Fibroblast of skin of scalp (primary cell): ENCODE measurements at places on chromosomes 2 and 18.

- DNase-seq: no peak
Measured at GRCh38 chr18:46372670-46373069, 268.5 kb downstream of the HAUS1 start.

DNA sequence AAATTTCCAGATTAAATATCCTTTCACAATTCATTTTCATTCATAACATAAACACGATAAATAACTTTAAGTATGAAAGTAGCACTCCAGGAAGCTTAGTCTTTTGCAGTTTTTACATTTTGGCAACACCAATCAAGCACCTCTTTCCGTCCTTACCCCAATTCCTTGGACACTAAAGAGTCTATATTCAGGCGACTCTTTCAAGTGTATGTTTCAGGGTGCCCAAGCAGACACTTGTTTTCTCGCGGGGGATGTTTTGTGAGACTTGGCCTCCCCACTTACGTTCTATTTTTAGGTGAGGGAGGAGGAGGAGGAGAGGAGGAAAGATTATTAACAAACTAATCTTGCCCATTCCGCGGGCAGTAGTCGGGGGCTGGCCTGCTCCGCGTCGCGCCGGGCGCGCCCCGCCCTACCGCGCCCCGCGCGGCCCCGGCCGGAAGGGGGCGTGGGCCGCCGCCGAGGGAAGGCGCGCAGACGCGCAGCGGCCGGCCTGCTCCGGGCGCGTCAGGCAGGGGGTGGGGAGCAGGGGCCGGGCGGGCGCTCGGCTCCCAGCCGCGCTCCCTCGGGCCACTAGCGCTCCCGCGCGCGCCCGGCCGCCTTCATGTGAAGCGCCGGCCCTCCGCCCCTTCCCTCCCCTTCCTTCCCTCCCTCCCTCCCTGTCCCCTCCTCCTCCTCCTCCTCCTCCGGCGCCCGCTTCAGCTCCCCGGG lies at the start of gene ITPRID2:
Gene ITPRID2, plus strand, starts transcription at position 473 of the 708 bp plus-strand sequence. CDS start 337 bp downstream, outside the sequence.
- peak; percentile 89 for DNase-seq

GRCh38 chr2:230816735-230817134 lies 48.0 kb upstream of the ITM2C start:
- no peak for DNase-seq

GRCh38 chr2:218345491-218346236 lies 11.0 kb upstream of the CATIP start:
- no peak for DNase-seq

- DNase-seq: no peak
Measured at GRCh38 chr2:49237867-49238603, 83.7 kb upstream of the FSHR start.

DNA sequence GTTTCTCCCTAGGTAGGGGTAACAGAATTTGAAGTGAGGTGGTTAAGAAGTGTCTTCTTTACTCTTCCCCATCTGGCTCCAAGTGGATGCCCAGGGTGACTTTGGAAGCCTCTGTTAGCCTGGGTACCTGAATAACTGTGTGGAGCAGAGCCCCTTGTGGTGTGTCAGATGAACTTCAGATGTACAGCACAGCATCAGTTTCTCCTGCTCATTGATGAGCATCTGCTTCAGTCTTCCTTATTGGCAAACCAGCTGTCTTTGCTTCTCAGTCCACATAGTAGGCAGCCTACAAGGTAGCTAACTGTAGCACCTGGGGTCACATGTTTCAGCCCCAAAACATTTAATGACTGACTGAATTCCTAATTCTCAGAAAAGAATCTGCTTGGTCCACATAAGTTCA lies 56.2 kb upstream of the ATP8B1 start:
- peak; percentile 28 for DNase-seq

DNA sequence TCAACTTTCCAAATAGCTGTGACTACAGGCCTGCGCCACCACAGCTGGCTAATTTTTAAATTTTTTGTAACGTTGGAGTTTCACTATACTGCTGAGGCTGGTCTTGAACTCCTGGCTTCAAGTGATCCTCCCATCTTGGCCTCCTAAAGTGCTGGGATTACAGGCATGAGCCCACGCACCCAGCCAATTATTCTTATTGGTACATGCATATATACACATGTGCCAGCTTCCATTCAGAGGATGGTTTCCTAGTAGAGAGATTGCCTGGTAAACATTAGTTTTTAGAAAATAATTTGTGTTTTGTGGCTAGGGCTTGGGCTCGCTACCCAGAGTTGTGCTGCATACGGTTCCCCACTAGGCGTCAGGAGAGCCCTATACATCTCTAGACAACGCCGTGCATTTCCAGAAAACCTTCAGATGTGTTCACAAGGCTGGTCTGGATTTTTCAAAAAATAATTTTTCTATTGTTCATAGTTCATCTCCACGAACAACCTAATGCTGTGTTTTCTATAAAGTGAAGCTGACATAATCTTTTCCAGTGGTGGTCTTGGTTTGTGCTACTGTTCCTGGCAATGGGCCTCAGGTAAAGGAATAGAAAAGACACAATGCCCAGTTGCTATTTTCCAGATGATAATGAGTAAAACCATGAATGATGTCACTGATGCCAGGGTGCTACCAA lies 14.6 kb upstream of the AFG3L2 start:
- peak; percentile 73 for DNase-seq

GRCh38 chr2:233597522-233597921 lies 19.9 kb upstream of the UGT1A8 start:
- DNase-seq: no peak

- DNase-seq: no peak
Measured at GRCh38 chr18:33051407-33051806, 278.6 kb upstream of the KLHL14 start.

DNA sequence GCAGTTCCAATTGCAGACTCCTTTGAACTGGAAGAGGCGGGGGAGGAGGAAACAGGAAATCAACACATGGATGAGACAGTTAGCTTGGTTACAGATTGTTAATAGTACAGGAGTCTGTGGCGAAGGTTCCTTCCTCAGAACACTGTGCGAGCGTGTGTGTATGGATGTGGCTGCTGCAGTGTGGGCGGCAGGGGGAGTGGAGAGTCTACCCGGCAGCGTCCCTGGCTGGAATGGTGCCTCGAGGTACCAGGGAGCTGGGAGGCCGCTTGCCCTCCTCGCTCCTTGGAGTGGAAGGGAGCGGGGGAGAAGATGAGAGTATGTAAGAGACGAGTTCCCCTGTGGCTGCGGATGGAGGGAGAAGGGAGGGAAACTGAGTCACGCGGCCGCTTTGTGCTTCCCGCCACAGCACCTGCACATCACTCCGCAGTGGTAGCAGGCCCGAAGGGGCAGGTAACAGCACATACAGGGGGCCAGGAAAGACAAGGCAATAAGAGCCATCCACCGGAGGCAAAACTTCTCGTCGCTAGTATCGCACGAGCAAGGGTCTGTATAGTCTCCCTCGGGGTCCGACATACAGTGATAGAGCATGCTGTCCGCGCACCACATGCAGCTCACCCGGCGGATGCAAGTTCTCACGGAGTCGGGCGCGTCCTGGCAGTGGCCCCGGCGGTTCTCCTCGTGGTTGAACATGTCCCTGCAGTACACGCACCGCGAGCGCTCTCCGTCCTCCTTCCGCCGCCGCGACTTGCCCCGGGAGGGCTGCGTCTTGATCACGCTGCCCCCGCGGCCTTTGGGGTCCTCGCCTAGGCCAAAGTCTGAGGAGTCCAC lies 85.7 kb downstream of the ACTR2 start:
- DNase-seq: no peak

GRCh38 chr2:3839476-3839875 lies 136.1 kb downstream of the DCDC2C start:
- DNase-seq: no peak

- DNase-seq: no peak
Measured at GRCh38 chr2:164873210-164873908, 31.7 kb upstream of the COBLL1 start.

DNA sequence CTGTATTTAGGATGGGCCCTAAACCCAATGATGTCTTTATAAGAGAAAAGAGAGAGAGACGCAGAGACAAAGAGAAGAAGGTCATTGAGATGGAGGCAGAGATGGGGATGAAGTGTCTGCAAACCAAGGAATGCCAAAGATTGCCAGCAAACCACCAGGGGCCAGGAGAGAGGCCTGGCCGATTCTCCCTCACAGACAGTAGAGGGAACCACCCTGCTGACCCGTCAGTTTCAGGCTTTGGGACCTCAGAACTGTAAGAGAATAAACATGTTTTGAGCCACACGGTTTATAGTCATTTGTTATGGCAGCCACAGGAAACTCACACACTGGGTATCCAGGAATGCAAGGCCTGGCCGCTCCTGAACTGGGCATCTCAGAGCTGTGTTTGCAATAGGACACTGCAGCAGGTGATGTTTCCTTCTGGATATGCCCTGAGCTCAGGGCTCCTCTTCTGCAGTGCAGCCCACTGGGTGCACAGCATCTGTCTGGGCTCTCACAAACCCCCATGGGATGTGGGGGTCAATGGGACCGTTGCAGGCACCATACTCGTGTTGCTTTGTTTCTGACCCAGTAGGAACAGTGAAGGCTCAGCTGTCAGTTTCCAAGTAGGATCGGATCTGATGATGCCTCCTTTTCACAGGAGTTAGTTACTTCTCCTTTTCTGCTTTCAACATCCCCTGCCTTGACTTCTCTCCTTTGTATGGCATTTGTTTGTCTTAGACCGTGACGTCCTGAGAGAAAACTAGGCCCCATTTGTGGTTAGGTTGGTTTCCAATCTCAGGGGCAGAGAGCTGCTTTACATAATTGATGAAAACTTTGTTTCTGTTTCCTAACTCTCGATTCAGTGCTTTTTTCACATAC lies 20.8 kb downstream of the PTPN18 start:
- DNase-seq: no peak

DNA sequence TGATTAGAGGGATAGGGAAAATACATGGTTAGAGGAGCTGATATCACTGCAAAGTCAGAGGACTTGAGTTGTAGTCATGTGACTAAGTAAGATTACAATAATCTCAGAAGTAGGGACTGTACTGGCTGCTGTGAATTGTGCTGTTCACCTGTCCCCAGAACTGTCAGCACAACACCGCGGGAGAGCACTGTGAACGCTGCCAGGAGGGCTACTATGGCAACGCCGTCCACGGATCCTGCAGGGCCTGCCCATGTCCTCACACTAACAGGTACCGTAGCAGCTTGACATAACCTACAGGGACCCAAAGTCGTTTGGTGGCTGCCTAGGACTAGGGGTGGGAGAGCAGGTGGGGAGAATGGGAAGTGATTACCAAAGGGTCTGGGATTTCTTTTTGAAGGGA lies 132.8 kb upstream of the TTC39C start:
- DNase-seq: no peak

GRCh38 chr2:133886735-133887675 lies 318.7 kb upstream of the NCKAP5 start:
- DNase-seq: peak; percentile 81

GRCh38 chr2:211328126-211328525 lies 771.7 kb downstream of the CPS1 start:
- DNase-seq: no peak

DNA sequence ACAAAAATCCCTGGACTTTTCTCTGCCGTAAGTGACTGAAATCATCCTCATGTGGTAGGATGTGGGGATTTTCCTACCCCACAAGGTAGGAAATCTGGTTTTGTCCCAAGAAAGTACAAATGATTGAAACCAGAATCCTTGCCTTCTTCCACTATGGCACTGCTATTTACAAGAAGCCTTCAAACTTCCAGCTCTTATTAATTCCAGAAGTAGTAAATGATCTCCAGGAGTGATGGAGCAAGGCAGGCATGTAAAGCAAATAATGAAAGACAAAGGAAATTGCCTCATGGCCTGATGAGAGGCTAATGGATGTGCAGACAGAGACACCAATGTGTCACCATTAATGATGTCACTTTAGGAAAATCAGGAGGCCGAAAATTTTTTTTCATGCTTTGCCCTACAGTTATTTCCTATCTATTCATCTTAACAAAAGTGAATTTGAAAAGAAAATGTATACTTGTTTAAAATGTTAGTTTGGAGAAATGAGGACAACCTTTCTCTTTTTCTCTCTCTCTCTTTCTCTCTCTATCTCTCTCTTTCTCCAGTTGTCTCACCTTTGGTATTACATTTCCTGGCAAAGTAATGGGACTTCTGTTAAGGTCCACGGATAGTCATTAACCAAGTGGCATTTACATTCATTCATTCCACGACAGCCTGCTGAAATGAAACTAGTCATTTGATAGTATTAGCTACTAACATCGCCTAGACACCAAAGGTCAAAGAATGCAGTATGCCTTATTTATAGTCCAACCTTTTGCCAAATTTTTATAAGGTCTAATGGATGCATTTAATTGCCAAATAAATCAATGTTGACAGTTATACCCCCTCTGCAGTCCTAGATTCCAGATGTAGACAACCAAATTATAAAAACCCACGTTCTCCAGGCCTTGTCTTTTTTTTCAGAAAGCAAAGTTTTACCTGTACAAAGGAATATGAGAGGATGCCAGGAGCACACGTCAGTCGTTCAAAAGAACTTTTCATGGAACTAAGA lies 5.0 kb upstream of the EVA1A start:
- peak; percentile 81 for DNase-seq

DNA sequence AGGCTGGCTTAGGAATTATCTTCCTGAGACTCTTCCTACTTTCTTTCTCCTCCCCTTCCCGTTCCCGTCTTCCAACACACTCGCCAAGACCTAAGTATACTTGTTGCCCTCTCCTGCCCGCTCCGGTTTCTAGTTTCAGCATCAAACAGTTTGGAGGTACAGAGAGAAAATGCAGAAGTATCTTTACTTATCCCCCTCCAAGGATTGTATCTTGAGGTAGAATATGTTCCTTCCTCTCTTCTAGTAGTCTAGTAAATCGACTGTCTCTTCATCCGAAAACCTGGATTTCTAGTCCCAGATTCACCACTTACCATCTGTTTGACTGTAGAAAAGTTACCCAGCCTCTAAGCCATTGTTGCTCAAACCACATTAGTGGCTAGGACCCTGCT lies 755 bp downstream of the EIF4E2 start:
- no peak for DNase-seq

DNA sequence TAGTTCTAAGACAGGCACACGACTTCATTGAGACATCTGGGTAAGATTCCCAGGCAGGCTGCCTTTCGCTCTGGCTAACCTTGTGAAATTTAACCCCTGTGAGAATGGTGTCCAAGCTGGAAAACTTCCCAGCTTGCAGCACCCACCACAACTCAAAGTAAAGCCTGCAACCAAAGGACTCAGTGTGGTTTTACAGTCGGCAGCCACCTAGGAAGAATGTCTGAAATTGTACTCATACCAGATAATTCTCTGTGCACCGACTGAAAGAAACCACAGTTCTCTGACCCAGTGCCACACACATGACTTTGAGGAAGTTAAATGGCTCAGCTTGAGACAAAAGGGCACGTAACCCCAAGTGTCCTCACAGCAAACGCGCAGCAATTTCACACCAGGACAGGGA lies 125.7 kb downstream of the RBMS1 start:
- peak; percentile 95 for DNase-seq

DNA sequence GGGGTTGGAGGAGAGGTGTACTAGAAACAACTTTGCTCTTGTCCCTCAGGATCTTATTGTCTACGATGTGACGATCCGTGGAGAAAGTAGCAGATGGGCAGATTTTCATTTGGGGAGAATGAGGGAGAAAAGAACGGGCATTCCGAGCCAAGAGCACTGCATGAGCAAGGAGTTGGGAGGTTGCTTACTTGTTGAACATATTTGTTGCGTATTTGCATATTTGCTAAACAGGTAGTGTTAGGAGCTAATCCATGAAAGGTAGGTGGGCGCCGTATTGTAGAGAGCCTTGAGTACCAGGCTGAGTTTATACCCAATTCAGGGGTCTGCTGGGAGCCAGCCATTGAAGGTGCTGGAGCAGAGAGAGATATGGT lies 490 bp downstream of the BCS1L start:
- DNase-seq: no peak

- peak; percentile 85 for DNase-seq
Measured at GRCh38 chr2:165293440-165294420, 54.5 kb downstream of the SCN2A start.
